Left colon (tissue), 2 donors: ENCODE measurements at places on chromosomes 6 and 20. TPM values are rescaled to one million over a fixed set of nuclear protein-coding genes. Genes with fewer than 3 reads are reported as not detected.

DNA sequence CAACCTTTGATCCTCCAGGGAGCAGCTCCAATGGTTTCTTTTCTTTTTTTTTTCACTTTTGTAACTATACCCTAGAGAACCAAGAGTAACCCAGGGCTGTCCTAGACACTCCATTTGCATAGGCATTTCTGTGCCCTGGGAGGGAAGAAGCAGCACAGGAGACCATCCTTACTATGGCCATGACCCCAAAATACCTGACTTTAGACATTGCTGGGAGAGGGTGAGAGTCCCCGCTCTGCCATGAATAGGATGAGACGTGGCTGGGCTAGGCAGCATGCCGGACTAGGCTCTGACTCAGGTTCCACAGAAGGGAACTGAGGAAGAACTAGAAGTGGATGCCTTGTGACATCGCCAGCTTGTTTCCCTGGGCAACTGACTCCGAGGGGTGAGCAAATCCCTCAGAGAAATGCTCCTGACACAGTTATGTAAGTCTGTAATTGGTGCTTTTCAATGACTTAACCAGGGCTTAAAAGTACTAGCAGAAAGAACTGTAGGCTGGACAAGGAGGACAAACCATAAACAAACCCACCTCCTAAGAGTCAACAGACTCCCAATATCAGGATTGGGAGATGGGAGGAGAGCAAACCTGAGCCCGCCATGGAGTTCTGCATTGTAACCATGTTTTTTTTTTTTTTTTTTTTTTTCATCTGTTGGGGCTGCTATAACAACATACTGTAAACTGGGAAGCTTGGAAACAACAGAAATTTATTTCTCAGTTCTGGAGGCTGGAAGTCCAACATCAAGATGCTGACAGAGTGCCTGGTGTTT, 910 bp upstream of the ADTRP start:
- DNase-seq: no peak

DNA sequence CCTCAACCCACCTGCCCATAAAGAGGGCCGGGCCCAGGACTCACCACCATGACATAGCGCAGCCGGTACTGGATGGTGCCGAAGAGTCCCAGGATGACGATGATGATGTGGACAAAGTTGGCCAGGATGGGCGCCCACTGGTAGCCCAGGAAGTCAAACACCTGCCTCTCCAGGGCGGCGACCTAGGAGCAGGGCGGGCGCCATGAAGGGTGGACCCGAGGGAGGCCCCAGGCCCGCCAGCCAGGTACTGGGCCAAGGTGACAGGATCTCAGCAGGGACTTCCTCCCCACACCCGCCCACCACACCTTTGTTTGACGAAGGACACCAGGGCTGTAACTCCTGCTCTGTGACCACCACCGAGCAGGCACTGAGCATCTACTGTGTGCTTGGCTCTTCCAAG, 4.4 kb downstream of the NKAIN4 start:
- no peak for DNase-seq

DNA sequence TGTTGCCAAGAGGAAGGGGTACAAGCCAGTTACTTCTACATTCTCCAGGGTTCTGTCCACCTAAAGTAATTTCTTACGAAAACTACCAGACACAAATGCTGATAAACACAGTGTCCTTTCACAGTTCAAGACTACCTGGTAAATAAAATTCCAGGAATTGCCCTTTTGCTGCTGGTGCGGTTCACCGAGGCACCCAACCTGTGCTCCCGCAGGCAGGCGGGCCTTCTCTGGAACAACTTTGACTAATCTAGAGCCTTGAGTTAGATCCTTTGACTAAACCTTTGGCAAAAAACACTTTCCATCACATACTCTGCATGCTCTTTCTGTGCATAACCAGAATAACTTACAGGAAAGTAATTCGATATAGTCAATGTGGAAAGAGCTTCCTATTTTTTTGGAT, 107.0 kb downstream of the HUS1B start:
- no peak for DNase-seq

DNA sequence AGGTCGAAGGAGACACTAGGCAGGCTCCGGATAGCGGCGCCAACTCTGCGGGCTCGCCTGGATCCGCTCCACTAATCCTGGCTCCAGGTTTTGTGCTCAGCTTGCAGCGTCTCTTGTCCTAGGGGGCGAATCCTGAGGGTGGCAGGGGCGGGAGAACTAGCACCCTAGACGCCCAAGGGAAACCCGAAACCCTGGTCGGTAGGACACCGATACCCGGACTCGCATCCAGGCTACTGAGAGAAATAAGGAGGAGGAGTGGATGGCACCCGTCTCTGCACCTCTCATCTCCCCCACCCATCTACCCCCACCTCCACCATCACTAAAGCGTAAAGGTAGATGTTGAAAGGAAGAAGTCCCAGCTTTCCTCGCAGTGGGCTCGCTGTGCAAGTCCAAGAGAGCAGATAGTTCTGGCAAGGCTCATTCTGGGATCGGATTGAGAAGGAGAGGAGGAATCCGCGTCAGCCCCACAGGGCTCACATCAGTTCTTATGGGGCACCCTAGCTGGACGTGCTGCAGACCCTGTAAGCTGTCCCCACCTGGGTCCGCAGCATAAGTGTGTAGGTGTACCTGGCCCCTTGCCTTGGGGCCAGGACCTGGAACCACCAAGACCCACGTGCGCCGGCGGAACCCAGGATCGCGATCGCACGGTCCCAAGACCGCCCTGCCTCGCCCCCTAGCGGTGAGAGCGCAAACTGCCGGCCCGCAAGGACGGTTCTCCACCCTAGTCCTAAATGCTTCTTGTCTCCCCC, 6.9 kb downstream of the SLC32A1 start:
- peak; percentile 74 for DNase-seq

DNA sequence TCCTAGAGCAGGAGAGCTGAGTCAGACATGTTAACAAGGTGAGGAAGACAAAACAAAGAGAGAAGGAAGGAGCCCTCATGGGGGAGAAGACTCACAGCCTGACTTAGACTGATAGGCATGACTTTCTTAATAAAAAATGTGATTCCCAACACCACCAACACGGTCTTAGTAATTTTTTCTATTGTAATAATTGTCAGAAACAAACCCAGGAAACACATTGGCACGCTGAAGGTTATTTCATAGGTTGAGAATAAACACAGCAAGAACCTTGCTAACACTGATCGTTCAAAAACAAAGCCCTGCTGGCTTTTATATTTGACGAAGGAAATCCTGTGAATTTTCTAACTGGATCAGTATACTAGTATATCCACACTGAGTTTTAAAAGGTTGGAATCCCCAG, 286.8 kb downstream of the HACE1 start:
- DNase-seq: no peak

Gene TREML2
- not detected for total RNA-seq

Gene DNAH8
- total RNA-seq: not detected

Gene MAS1
- total RNA-seq: not detected

Gene SRSF12
- total RNA-seq: not detected
